ENCODE measurements at places on chromosomes 6 and 20.

GRCh38 chr20:50634191-50634590 is 57.2 kb downstream of the RIPOR3 start:
- no peak for DNase-seq

GRCh38 chr6:125678601-125679000 is 70.8 kb upstream of the HEY2 start:
- DNase-seq, result no peak

DNA sequence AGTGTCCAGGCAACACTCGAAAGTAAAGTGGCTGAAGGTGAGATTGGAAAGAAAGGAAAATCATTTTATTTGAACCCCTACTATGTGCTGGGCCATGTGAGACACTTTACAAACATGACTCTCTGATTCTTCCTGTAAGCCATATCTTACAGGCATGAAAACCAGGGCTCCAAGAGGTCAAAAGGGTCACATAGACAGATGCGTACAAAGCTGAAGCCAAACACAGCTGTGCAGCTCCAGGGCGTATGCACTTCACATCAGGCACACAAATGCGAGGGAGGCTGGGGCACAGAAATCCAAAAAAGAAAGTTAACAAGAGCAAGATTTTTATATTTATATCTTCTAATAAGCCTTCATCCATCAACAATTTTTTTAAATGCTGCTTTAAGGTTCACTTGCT is 176.5 kb downstream of the PHACTR1 start:
- no peak for DNase-seq

GRCh38 chr20:1721687-1722512 is 64.3 kb upstream of the SIRPG start:
- no peak for DNase-seq

DNA sequence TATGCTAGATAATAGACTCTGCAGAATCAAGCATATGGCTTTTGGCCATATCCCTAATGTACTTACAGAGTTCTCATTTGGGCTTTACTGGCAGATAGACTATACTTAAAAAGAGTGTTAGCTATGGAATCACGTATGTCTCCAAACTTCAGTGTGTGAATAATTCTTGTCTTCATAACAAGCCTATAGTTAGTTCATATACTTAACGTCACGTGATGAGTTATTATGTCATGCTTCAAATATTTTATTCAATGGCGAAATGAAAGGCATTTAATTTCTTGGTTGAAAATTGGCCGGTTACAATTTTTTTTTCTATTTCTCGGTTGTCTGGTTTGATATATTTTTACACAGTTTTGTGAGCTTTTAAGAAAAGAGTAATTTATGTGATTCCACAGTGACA is 62.7 kb downstream of the MEI4 start:
- peak; percentile 1 for DNase-seq

GRCh38 chr20:8255945-8256632 is 124.0 kb downstream of the PLCB1 start:
- DNase-seq, result no peak

- DNase-seq, result no peak
These were observed 338.0 kb upstream of the KHDRBS2 start for GRCh38 chr6:62623846-62624532.

DNA sequence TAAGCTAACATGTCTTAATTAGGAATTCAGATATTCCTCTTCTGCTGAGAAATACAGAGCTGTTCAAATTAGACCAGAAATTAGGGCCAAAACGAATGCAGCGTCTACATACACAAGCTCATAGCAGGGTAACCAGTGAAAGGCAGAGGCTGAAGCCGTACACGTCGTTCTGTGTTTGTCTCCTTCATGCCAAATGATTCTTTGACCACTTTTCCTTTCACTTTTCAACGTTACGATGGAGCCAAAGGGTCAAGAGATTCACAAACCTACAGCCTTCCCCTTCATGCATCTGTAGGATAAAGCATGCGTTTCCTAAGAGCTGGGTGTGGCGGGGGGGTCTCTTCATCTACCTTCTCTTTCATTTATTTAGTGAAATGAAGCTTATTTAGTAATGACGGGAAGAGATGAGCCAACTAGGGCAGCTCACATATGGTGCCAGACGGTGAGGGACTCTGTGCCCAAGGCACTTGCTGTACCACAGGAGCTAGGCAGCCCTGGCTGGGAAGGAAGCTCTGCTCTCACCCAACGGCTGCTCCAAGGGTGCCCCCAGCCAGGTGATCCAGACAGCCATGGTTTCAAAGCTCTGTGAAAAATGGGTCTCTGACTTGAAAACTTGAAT is 178.0 kb downstream of the ATXN1 start:
- DNase-seq, result no peak

GRCh38 chr6:150761771-150762170 is 103.7 kb upstream of the MTHFD1L start:
- DNase-seq, result no peak

DNA sequence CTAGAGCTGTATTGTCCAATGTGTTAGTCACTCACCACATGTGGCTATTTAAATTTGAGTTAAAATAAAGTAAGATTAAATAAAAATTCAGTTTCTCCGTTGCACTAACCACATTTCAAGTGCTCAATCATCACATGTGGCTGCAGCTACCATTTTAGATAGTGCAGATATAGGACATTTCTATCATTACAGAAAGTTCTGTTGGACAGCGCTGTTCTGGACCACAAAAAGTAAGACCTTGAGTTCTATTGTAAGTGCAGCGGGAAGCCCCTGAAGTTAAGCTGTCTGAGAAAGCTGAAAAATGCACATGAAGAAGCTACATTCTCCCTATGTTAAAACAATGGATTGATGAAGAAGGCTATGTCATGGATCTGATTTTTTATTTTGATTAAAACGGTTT is 1.1 kb downstream of the ORC3 start:
- DNase-seq, result no peak

- no peak for DNase-seq
These were observed 12.8 kb upstream of the KHDRBS2 start for GRCh38 chr6:62298745-62299392.

- no peak for DNase-seq
These were observed 3.0 kb upstream of the RBBP8NL start for GRCh38 chr20:62430311-62430853.

GRCh38 chr6:160462116-160462515 is 113.9 kb downstream of the SLC22A3 start:
- no peak for DNase-seq

- DNase-seq, result no peak
These were observed 18.6 kb upstream of the NKAIN2 start for GRCh38 chr6:123785039-123785438.

GRCh38 chr6:121436274-121436857 is 920 bp downstream of the GJA1 start:
- no peak for DNase-seq

GRCh38 chr6:149277621-149278020 is 39.9 kb upstream of the TAB2 start:
- DNase-seq, result no peak

GRCh38 chr6:106339334-106340029 is 13.9 kb upstream of the ATG5 start:
- peak; percentile 29 for DNase-seq

- DNase-seq, result no peak
These were observed 166.9 kb upstream of the TSHZ2 start for GRCh38 chr20:52805296-52805571.

- no peak for DNase-seq
These were observed 1.9 kb upstream of the SFT2D1 start for GRCh38 chr6:166344240-166344639.

- DNase-seq, result no peak
These were observed 148.6 kb upstream of the ARG1 start for GRCh38 chr6:131424475-131424874.

DNA sequence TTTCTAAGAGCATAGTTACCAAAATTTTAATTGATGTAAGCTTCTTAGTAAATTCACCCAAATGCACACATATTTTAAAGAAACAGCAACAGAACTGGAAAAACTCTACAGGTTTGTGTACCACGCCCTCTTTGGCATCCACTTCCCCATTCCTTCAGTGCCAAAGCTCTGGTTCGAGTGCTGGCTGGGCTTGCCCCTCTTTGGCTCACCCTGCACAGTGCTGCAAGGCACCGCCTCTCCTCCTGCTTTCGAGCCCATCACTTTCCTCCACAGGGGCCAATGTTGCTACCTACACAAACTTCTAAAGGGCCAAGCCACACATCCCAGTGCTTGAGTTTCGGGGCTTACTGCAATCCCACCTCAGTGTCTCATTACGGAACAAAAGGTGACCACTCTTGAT is 9.6 kb downstream of the LRP11 start:
- DNase-seq, result no peak

GRCh38 chr6:6626187-6626586 is 37.7 kb downstream of the LY86 start:
- DNase-seq, result no peak

DNA sequence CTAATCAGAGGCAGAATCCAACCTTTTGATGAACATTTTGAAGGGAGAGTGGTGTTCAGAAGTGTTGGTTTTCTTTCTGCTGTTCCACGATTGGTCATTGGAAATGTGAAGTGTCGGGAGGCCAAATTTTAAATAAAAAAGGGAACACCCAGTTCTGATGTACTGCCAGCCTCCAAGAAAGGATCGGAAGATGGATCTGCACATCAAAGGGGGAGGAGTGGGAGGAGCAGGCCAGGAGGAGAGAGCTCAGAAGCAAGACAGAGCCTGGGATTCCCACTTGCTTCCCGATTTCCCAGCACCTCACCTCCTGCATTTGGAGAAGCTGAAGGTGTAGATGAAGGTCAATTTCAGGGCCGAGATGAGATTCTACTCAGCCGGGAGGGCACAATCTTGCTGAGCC is 55.9 kb upstream of the NAA20 start:
- no peak for DNase-seq

GRCh38 chr20:2140561-2140960 is 38.9 kb downstream of the STK35 start:
- no peak for DNase-seq

DNA sequence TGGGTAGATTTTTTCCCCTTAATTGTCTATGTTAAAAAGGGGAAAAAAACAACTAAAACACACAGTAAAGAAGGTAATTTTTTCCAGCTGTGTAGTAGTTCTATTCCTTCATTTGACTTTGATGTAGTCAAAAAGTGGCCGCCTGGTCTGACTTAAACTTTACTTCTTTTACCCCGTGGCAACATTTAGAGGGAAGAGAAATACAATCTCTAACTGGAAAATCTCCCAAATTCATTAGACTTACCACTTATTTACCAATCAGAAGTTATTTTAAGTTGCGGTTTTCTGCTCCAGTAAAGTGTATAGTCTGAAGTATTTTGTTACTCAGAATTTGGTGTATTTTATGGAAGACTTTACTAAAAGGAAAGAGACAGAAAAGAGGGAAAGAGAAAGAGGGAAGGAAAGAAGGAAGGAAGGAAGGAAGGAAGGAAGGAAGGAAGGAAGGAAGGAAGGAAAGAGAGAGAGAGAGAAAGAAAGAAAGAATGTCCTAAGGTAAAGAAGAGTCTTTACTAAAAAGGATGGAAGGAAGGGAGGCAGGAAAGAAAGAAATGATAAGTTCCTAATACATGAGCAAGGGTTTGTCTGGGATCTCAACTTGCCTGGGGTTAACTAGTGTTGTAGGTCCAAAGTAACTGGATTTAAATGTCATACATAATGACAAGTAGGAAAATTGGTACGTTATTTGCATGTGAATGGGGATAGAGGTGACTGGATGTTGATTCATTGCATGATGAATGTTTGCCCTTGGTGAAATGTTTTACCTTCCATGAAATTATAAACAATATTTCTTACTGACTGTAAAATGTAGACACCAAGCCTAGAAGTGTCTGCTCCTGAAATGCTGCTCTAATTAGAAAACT is 135.1 kb downstream of the SAMD5 start:
- no peak for DNase-seq

DNA sequence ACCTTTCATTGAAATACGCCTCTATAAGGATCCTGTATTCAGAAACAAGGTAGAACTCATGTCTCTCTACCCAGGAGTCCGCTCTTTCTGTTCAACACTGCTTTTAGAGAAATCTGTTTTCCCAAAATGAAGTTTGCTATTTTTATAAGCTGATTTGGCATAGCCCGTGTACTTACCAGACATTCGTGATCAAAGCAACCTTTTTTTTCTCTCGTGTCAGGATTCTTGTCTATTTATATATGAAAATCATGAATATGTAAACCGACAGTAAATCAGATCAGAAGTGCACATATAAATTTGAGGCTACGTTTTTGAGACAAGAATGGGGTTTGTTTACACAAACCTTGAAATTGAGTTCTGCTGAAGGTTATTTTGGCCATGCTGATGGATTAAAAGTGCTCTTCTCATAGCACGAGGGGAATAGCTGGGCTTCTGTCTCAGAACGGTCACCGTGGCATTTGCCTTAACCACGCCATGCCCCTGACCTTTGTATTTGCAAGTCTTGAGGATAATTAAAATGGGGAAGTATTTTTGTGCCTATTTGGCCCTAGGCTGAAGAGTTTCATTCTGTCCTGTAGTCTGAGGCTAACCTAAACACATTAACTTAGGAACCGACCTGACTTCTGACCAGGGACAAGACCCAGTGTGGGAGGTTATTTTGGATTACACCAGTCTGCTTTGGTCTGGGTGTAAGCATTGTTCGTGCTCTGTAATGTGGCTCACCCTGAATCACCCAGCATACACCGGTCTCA is 118.6 kb downstream of the MAP3K4 start:
- no peak for DNase-seq

DNA sequence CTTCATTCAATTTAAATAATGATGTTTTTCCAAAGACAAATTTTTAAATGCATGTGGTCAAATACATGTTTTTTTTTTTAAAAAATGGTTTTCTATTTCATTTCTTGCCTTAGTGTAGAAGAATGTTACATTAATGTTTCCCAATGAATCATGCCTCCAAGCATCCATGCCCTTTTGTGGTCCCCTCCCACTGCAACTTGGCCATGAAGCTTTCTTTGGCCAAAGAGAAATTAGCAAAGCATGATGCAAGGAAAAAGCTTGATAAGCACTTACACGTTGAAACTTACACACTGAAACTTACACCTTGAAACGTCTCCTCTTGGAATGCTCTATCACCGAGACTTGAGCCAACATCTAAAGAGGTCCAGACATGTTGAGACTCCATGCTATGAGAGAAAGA is 93.0 kb upstream of the ELOVL5 start:
- no peak for DNase-seq

- DNase-seq, result no peak
These were observed 1.8 kb downstream of the PKIG start for GRCh38 chr20:44584162-44584561.

GRCh38 chr6:108163267-108163643 is 2.6 kb upstream of the NR2E1 start:
- DNase-seq, result no peak

- DNase-seq, result no peak
These were observed 60.3 kb downstream of the SAMD3 start for GRCh38 chr6:130162421-130162820.

DNA sequence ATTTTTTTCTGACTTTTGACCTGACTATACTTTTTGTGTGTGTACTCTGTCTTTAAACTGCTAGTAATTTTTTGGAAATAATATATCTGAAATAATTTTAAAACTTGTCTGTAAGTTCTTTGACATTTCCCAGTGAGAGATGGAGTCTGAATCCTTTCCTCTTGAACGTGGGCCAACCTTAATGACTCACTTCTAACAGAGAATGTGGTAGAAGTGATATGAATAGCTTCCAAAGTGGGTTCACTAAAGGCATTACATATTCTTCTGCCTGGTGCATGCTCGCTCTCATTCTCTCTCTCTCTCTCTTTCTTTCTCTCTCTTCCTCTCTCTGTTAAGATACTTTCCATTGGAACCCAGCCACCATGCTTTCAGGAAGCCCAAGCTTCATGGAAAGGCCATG is 108.7 kb upstream of the FERMT1 start:
- no peak for DNase-seq
